ENCODE measurements at places on chromosomes 4 and X.
A peak's percentile ranks its signal among the peaks of the same experiment; 100 is the strongest.

DNA sequence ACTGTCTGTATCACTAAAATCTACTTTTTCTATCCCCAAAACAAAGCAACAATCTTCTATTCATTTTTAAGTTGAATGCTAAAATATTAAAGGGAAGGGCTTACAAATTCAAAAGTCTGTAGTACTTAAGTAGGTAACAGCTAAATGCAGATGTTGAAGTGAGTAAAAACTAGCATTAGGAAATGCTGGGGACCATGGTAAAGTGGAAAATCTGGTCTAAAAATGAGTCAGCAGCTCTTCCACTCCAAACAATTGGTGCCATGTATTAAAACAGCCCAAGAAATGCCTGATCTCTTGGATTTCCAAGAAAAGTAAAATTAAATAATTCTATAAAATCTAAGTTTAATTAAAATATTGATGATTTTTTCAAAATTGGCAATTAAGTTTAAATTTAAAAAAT, 73.3 kb upstream of the PPP3CA start:
- DNase-seq, result no peak

DNA sequence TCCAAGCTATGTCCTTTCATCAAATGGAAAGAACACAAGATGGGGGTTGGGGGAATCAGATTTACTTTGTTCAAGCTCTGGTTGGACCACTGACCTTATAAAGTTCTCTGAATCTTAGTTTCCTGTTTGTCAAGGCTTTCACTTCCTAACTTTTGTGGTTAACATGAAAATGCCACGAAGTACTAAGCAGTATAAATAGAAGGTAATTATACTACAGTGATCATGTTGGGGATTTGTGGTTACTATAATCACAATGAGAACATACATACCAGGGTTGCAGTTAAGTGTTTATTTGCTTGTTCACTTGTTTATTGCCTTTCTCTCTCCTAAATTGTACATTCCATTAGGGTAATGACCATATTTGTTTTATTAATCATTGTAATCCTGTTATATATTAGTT, 53.2 kb downstream of the SPRY1 start:
- DNase-seq, result peak; percentile 20

- no peak for DNase-seq
These were observed 52.5 kb downstream of the JADE1 start for GRCh38 chr4:128861856-128862518.

- DNase-seq, result peak; percentile 95
These were observed 1.5 kb downstream of the TRIM2 start for GRCh38 chr4:153205757-153206156.

DNA sequence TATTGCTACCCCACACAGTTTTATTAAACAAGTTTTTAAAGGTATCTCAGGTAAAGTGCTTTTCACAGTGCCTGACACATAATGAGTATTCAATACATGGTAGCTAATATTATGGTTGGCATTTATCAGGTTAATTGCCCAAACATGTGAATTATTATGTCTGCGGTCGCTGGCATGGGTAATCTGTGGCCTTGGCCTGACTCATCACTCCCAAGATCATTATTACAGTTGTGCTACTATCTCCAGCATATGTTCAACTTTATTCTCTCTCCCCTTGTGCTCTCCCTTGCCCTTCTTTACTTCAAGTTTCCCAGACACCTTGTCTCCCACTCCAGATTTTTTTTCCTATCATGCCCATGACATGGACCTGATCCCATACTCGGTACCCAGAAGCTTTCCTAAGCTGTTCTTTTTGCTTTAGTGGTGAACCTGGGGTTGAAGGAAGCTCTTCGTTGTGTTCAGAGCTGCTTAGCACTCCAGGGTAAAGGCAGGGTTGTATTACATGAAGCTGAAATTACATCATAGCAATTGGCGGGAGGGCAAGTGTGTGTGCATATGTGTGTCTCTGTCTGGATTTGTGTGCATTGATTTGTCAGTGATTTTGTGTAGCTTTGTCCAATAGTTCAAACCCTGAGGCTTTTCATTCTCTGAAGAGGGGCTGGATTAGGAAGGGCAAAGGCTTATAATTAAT, 176.5 kb upstream of the NRK start:
- no peak for DNase-seq

- DNase-seq, result no peak
These were observed 229.1 kb upstream of the POU3F4 start for GRCh38 chrX:83278988-83279387.

- peak; percentile 74 for DNase-seq
These were observed 14.0 kb upstream of the DUSP21 start for GRCh38 chrX:44829832-44830231.

GRCh38 chr4:181858741-181859140, 384.5 kb upstream of the TENM3 start:
- no peak for DNase-seq

- no peak for DNase-seq
These were observed 268.9 kb downstream of the FBXW7 start for GRCh38 chr4:152266831-152267480.

DNA sequence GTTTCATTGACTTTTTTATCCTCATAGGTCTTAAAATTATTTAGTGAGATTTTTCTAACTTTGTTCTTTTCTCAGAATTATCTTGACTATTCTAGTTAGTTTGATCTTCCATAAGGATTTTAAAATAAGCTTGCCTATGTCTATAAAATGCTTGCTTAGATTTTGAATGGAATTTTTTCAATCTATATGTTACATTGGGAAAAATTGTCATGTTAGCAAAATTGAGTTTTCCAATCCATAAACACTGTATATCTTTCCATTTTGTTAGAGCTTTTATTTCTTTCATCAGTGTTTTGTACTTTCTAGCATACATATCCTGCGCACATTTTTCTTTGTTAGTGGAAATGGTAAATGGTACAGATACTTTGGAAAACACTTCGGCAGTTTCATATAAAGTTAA, 312.9 kb downstream of the PDHA2 start:
- no peak for DNase-seq

- no peak for DNase-seq
These were observed 4.4 kb upstream of the INPP4B start for GRCh38 chr4:142850478-142850877.

DNA sequence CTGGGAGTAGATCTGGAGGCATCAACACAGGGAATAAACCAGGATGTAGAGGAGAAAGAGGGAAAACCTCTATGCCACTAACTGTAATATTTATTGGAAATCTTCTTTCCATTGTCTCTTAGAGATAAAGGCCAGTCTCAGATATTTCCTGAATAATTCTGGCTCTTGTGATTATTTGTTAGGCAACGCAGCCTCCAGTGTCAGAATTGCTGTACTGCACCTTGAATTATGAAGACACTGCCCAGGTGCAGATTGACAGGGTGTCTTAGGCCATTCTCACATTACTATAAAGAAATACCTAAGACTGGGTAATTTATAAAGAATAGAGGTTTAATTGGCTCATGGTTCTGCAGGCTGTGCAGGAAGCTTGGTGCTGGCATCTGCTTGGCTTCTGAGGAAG, 100.7 kb upstream of the ZDHHC15 start:
- DNase-seq, result no peak

GRCh38 chr4:86825511-86825910, 23.7 kb downstream of the SLC10A6 start:
- DNase-seq, result no peak

- peak; percentile 12 for DNase-seq
These were observed 28.0 kb upstream of the RBM41 start for GRCh38 chrX:107146670-107147069.

DNA sequence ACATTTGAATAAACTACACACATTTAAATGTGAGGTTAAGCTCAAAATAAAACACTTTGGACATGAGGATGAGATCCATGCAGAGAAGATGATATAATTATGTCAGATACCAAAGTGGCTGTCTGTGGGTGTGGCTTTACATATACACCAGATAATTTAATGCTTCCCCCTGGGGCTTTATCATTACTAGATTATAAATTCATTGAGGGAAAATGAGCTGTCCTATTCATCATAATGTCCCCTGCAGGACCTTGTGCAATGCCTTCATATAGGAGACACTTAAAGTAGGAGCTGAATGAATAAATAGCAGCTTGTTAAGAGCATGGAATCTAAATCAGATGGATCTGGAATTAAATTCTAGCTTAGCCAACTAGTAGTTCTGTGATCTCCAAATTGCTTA, 49.7 kb downstream of the OTC start:
- no peak for DNase-seq

GRCh38 chrX:75365243-75365975, 91.5 kb downstream of the UPRT start:
- DNase-seq, result no peak

- peak; percentile 35 for DNase-seq
These were observed 108.1 kb upstream of the STOX2 start for GRCh38 chr4:183797011-183797444.

DNA sequence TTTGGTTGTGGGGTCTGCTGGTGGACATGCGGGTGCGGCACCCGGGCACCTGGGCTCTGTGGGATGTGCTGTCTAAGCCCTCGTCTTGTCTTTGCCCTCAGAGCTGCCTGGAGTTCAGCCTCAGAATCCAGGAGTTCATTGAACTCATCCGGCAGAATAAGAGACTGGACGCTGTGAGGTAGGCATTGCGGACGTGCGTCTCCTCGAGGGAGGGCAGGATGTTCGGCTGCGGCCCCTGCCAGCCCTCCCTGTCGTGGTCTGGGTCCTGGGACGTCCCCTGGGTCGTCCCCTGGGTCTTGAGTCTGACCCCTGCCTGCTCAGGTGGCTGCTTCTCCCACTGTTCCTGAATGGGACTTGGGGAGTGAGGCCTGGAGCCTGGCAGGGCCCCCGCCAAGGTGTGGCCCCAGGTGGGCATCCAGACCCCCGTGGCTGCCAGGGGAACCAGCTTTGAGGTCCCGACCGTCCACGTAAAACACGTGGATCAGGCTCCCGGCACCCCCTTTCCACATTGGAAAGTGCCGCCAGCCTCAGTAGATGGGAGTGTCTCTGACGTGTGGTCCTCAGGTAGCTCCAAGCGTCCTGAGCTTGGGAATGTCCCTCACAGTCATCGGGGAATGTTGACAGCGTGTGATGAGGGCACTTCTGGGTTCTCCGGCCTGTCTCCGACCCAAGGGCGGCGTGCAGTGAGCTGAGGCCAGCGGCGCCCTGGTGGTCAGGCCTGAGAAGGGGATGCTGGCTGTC, 19.3 kb upstream of the UVSSA start:
- no peak for DNase-seq

DNA sequence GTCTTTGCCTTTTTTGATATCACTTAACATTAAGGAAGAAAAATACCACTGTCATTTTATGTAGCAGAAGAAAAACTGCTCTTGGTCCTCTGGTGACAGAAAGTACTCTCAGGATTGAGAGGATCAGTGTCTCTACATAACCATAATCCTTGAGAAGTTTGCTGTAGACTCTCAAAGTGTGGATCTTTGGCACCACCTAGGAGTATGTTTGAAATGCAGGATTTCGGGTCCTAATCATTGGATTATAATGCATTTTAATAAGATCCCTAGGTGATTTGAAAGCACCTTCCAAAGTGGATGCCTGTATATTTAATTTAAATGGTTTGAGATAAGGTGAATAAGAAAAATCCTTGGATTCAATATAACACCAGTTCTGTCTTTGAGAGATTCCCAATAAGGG, 23.2 kb downstream of the MOB1B start:
- DNase-seq, result no peak

GRCh38 chrX:129939986-129940385, 34.0 kb downstream of the UTP14A start:
- DNase-seq, result no peak

- no peak for DNase-seq
These were observed 189.6 kb upstream of the LNX1 start for GRCh38 chr4:53780736-53781400.

- no peak for DNase-seq
These were observed 113.9 kb downstream of the QDPR start for GRCh38 chr4:17398035-17398434.

DNA sequence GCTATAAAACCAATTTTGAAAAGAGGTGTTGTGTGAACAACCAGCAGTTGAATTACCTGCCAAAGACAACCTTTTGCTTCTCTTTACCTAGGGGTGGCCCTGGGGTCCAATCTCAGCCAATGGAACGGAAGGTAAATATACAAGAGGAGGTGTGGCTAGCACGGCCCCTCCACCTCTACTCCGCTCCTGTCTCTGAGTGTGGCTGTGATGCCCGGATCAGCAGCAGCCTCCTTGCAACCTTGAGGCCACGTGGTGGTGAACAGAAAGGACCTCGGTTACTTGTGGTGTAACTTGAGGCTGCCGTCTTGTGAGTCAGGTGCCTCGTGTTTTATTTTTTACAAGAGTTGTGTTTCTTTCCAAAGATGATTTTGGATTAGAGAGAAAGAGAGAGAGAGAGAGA, 121.5 kb upstream of the PPP2R3B start:
- no peak for DNase-seq

DNA sequence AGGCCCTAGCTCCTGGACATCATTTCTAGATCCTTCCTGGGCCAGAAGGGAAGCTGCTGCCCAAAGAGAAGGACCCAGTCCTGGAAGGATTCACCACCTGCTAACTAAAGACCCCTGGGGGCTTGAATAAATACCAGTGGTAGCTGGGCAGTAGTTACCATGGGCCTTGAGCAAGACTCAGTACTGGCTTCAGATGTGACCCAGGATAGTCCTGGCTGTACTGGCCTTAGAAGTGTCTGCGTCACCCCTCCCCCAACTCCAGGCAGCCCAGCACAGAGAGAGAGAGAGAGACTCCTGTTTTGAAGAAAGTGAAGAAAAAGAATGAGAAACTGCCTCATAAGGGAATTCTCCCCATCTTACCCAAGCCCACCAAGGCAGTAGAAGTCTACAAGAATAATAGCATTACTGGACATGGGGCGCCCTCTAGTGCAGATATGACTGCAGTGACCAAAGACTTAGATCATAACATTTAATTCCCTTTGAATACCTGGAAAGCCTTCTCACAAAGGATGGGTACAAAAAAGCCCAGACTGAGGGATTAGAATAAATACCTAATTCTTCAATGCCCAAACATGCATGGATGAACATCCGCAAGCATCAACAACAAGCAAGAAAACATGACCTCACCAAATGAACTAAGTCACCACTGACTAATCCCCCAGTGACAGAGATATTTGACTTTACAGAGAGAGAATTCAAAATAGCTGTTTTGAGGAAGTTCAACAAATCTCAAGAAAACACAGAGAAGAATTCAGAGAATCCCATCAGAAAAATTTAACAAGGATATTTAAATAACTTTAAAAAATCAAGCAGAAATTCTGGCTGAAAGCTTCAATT, 171.8 kb downstream of the HNRNPD start:
- DNase-seq, result peak; percentile 13

GRCh38 chr4:127660284-127660885, 27.6 kb downstream of the INTU start:
- DNase-seq, result no peak

DNA sequence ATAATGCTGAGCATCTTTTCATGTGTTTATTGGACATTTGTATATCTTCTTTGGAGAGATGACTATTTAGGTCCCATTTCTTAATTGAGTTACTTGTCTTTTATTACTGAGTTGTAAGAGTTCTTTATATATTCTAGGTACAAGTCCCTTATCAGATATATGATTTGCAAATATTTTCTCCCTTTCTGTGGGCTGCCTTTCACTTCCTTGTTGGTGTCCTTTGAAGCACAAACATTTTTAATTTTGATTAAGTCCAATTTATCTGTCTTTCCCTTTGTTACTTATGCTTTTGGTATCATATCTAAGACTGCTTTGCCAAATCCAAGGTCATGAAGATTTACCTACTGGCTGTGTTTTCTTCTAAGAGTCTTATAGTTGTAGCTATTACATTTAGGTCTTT, 113.2 kb downstream of the HNRNPD start:
- no peak for DNase-seq
